ENCODE measurements at places on chromosomes 7 and 10.

- DNase-seq: no peak
These were observed 257.1 kb downstream of the GLI3 start for GRCh38 chr7:41979834-41980307.

DNA sequence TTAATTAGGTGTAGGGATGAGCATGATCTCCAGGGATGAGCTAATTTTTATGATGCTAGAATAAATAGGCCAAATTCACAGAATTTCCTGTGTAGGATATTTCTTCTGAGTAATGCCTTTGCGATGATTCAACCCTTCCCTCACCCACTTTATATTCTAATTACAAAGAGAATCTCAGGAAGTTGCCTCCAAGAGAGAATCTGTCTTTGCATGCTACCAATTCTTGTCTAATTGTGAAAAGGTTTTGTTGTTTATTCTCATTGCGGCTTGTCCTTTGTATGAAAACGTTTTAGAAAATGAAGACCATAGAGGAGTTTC lies 6.3 kb downstream of the C7orf57 start:
- no peak for DNase-seq

DNA sequence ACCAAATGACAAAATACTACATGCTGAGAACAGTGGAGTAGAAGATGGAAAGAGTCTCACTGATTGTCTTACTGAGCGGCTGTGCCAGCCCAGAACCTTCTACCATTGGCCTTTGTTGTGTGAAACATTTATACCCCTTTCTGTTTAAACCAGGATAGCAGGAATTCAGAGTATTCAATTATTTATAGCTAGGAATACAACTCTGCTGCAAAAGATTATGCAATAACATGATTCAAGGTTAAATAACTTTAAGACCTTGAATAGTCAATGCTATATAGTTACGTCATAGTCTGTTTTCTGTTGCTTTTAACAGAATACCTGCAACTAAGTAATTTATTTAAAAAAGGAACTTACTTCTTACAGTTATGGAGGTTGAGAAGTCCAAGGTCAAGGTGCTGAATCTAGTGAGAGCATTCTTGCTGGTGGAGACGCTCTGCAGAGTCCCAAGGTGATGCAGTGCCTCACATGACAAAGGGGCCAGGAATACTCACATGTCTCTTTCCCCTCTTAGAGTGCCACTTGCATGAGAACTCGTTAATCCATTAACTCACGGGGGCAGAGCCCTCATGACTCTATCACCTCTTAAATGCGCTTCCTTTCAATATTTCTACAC lies 371.8 kb downstream of the MDFIC start:
- DNase-seq: no peak

DNA sequence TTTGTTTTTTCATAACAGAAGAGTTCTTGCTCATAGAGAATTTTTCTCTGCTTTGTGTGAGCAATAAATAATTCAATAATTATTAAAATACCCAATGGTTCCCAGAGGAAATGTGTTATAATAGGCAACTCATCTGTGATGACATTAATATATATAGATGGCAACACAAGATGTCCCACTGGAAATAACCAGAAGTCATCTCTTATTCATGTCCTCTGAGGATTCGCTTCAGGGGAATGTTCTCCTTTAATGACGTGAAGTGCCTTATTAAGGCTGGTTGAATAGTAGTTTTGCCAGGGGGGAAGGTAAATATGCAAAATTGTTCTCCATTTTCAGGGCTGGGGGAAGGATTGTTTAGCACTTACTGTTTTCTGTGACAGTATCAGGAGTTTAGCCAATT lies 3.1 kb downstream of the SLC39A12 start:
- no peak for DNase-seq

DNA sequence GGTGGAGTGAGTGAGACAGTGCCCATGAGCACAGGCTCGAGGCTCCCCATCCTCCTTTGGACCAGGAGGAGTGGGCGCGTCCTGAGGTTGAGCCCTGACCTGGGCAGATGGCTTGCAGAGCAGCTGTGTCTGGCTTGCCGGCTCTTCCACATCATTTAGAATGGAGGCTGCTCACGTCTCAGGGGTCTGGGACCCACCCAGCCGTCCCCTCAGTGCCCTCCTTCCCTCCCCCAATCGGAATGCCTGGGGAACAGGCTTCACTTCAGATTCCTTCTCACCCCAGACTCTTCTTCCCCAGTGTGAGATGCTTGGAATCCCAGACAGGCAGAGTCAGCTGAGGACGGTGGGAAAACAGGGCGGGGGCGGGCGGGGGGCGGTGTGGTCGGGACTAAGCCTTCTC lies 968.6 kb upstream of the ZNF722 start:
- no peak for DNase-seq

Data from stimulated activated CD4-positive, alpha-beta T cell treated with anti-CD3 and anti-CD28 coated beads, Interleukin-12 subunit alpha, Interleukin-12 subunit beta, amount 100 ng/mL, for 48 hours (primary cell).